ENCODE measurements at places on chromosomes 11 and 22.

- DNase-seq: no peak
Observed at GRCh38 chr11:2869134-2869526, 16.4 kb downstream of the CDKN1C start.

DNA sequence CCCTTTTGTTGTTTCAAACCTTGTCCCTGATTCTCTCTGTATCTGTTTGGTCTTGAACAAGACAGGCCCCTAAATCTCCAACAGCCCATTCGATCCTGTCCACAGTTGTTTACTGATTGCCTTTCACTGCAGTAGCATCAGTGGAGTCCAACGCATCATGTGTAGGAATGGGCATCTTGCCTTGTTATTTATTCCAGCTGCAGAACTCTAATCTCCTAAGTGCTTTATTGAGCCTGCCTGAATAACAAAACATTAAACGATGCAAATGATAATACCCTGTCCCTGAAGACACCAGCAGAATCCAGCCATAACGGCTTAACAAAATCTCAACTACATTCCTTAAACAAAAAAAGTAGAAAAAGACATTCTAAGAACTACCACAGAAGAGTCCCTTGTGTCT is 50.1 kb downstream of the SLC35F2 start:
- DNase-seq: no peak

DNA sequence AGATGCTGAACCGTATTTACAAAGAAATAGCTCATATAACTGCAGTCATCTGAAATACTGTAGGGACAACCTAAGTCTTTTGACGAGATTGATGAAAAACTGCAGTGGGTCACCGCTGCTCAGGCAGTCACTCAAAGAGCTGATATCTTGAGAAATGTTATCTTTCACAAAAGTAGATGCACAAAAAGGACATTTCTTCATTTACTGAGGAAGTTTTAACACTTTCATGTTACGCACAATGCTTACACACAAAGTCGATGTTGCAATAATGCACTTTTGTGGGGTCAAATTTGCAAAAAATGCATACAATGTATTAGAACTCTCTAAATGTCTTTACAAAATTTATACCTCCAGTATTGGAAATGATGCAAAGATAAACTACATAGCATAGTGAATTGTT is 16.2 kb upstream of the OR10V1 start:
- no peak for DNase-seq

- DNase-seq: no peak
Observed at GRCh38 chr11:94521684-94522083, 9.4 kb downstream of the C11orf97 start.

DNA sequence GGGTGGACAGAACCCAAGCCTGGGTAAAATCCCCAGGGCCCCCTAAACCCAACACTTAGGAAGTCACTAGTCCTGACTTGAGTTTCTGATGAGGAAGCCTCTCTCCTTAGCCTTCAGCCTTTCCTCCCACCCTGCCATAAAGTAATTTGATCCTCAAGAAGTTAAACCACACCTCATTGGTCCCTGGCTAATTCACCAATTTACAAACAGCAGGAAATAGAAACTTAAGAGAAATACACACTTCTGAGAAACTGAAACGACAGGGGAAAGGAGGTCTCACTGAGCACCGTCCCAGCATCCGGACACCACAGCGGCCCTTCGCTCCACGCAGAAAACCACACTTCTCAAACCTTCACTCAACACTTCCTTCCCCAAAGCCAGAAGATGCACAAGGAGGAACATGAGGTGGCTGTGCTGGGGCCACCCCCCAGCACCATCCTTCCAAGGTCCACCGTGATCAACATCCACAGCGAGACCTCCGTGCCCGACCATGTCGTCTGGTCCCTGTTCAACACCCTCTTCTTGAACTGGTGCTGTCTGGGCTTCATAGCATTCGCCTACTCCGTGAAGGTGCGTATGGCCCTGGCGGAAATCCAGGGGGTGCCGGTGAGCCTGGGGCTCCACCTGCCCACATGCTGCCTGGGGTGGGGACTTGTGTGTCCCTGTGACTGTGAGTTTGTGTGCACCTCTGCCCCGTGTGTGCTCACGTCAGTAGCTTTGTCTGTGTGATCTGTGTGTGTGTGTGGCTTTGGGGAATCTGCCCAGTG is at the start of gene IFITM1:
Gene IFITM1, plus strand, starts transcription at position 254 of the 767 bp plus-strand sequence. Its CDS starts 131 bp downstream, at position 385.
- DNase-seq: peak; percentile 31

DNA sequence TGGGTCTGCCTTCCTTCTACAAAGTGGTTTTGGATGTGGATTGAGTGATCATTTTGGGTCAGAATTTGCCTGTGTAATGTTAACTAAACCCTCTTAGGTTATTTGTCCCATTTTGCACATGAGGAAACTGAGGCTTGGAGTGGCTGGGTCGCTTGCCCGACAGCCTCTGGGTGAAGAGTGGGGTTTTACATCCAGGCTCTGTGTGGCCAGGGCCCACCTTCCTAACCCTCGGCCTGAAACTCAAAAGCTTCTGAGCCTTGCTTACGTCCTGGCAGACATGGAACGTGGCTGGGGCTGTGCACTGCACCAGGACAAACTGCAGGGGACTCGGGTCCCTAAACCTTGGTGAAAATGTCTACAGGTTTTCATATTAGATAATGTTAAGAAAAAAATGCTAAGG is 542.4 kb downstream of the TBC1D22A start:
- DNase-seq: no peak

- no peak for DNase-seq
Observed at GRCh38 chr11:119377961-119378667, 3.4 kb downstream of the USP2 start.

GRCh38 chr22:43624144-43624998 is 187.7 kb downstream of the EFCAB6 start:
- no peak for DNase-seq

- no peak for DNase-seq
Observed at GRCh38 chr11:2825889-2826678, 59.5 kb downstream of the CDKN1C start.

DNA sequence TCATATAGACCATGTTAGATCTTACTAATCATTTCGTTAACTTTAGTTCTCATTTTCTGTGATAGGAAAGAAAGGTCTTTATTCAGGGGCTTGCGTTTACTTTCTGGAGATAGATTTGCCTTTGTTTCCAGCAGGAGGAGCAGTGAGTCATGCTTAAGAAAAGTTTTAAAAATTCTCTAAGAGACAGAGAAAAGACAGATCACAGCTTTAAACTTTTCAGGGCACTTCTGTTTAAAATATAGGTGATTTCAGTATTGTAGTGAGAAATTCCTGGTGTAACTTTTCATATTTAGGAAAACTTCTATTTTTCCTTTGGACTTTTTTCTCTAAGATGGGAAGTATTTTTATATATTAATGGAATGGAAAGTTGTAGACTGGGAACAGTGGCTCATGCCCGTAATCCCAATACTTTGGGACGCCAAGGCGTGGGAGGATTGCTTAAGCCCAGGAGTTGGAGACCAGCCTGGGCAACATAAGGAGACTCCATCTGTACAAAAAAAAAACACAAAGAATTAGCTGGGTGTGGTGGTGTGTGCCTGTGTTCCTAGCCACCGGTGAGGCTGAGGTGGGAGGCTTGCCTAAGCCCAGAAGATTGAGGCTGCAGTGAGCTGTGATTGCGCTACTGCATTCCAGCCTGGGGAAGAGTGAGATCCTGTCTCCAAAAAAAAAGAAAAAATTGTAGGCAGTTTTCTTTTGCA is 60.3 kb downstream of the ATXN10 start:
- no peak for DNase-seq

- DNase-seq: no peak
Observed at GRCh38 chr22:19884954-19885751, 30.5 kb upstream of the GNB1L start.

GRCh38 chr11:109641549-109641948 is 219.6 kb downstream of the C11orf87 start:
- DNase-seq: no peak

DNA sequence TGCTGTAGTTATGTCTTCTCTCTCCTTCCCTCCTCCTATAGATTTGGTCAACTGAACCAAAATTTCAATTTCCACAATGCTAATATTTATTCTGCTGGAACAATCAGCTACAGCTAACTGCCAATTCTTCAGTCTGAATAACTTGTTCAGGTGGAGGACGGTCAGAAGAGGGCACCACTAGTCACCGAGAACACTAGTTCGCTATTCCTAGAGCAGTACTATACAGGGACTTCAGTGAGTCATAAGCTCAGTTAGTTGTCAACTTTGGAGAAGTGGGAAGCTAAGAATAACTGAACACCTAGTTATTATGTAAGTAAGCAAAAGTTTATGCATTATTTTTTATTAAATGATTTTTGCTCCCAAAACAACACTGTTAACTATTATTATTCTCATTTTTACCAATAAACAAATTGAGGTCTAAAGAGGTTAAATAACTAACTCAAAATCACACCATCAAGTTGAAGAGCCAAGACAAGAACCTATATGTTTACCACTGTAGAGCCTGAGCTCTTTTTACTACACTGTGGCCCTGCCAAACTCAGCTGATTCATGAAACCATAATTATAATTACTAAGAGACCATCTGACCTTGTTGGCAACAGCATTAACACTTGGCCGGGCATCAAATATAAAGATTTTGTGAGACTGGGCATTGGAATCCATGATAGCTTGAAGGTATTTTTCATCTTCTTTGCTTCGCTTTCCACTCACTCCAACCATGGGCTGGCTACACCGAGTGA is 59.0 kb downstream of the CEP57 start:
- DNase-seq: no peak

GRCh38 chr11:68825571-68825970 is 16.1 kb downstream of the CPT1A start:
- DNase-seq: peak; percentile 24

DNA sequence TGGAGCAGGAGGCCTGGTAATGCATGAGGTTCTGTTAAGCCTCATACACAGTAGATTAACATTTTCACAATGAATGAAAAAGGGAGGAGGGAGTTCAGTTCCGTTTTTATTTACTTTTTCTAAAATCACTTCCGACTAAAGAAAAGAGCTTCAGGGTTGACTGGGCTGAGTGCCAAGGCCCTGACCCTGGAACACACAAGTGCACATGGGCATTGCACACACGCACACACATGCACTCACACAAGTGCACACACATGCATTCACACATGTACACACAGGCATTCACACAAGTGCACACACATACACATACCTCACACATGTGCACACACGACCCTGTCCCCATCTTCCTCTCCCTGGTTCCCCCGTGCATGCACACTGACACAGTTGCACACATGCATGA is 303.3 kb downstream of the BRD1 start:
- no peak for DNase-seq

GRCh38 chr11:12890476-12890875 is 118.6 kb upstream of the RASSF10 start:
- no peak for DNase-seq

- no peak for DNase-seq
Observed at GRCh38 chr22:39428597-39429071, 28.2 kb upstream of the MGAT3 start.

DNA sequence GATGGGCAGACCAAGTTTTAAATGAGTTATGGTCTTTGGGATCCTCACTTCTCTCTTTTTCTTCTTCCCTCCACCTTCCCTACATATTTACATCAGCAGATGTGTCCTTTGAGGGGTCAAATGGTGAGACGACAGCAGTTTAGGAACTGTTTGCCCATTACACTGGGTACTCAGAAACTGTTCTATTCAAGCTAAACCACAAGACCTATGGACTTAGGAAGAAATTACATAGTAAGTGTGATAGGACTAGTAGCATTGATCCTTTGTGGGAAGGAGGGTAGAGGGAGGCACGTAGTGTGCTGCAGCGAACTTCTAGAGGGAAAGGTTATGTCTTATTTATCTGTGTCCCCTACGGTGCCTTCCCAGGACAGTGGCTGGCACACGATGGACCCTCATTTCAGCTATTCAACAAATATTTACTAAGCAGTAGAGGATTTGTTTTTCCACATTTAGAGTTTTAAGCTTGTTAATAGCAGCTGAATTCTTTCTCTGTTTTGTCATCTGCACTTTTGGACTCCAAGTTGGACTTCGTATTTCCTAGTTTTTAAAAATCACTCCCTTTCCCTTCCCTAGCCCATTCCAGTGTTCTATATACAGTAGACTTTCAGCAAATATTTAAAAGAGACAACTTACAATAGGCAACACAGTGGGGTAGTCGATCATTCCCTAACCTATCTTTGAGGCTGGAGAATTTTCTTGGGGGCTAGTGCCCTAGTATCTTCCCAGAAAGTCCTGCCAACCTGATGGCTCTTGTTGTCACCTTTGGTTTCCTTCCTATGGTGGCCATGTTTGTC is 13.9 kb downstream of the FZD4 start:
- DNase-seq: no peak

GRCh38 chr22:36435516-36436415 is 45.7 kb downstream of the TXN2 start:
- DNase-seq: peak; percentile 66

- no peak for DNase-seq
Observed at GRCh38 chr11:133078591-133079404, 453.5 kb downstream of the OPCML start.

GRCh38 chr11:118660681-118661424 is 18.6 kb downstream of the TREH start:
- no peak for DNase-seq

DNA sequence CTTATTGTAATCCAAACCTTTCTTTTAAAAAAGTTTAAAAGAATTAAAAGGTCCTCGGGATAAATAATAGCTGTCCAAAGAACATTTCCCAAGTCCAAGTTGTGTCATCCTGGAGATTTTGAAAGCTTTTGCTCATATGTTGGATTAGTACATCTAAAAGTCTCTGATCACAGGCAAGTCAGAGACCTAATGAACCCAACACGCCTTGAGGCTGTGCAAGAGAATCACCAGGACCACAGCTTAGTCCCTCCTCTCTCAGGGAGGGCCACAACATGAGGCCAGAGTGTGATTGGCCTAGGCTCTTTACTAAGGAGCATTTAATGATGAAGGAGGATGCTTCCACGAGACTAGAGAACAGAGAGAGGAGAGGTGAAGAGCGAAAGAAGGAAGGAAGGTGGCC is 98.7 kb upstream of the OR5AK2 start:
- DNase-seq: no peak

GRCh38 chr11:121503051-121503450 is 50.3 kb upstream of the SORL1-AS1 start:
- no peak for DNase-seq

DNA sequence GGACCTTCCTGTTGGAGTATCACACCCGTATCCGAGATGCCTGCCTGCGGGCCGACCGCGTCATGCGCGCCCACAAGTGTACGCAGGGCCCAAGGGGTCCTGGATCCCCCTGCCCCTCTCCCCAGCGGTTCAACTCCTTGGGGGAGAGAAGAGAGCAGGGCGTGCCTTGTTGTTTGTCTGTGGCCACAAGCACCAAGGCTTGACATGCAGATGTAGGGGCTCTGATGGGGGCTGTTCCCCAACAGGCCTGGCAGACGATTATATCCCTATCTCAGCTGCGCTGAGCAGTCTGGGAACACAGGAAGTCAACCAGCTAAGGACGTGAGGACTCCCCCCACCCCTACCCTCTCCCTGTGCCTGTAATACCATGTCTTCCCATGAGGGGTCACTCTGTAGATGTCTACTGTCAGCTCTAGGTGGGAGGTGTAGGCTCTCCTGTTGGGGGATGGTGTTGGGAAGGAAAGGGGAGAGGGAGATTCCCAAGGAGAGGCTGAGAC is 6.8 kb downstream of the CFL1 start:
- no peak for DNase-seq

GRCh38 chr11:33063326-33063881 is 24.0 kb downstream of the TCP11L1 start:
- DNase-seq: no peak

GRCh38 chr22:23684026-23684425 is 6.8 kb upstream of the RGL4 start:
- no peak for DNase-seq

GRCh38 chr11:133576351-133576750 is 44.0 kb upstream of the OPCML start:
- no peak for DNase-seq
